GOT3 (cell line): ENCODE measurements at places on chromosomes 1 and 21.

DNA sequence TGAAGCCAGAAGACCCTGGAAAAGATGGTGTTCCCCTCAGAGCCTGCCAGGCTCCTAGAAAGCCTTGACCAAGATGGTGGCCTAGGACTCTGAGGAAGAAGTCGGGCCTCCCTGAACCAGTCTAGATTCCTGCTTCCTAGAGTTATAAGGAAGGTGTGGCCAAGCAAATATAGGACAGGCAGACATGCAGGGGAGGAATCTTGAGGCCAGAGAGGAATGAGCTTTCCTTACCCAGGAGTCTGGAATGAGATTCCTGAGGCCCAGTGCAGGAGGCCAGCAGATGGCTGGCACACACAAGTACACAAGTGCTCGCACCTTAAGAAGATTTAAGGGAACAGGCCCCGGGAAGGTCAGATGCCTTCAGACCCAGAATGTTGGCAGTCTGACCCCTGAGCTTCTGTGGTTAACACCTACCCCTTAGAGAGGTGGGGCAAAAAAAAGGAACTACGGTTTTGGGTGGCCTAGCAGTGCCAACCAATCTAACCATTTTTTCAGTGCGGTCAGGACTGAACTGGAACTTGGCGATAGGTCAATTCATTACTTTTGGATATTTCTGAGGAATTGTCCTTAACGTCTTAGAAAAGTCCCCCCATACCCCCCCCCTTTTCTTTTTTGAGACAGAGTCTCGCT, 73.3 kb downstream of the MDM4 start:
- DNase-seq, result no peak

GRCh38 chr1:84862810-84863251, 30.2 kb downstream of the LPAR3 start:
- DNase-seq, result no peak

- no peak for DNase-seq
Measured at GRCh38 chr1:26784886-26785285, 2.9 kb upstream of the PIGV start.

DNA sequence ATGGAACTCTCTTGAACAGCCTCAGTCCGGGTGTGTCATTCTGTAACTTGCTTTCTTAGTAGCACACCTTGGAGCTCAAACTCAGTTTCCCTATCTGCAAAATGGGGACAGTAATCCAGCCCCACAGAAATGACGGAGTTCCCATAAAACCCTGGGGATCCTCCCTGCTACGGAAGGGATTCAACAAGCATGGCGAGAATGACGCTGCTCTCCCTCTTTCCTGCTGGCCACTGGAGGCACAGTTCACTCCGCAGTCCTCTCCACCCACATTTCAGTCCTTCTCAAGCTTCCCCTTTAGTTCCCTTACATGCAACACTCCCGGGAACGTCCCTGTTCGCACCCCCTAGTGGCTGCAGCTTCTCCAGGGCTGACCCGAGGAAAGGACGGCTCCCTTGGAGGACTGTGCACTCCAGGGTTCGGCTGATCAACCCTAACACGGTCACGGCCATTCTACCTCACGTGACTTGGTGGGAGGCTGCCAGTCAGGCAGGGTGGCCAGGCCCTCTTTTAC, 20.6 kb downstream of the RUNX3 start:
- DNase-seq, result no peak

- DNase-seq, result no peak
Measured at GRCh38 chr1:228863776-228864175, 128.5 kb downstream of the RHOU start.

- no peak for DNase-seq
Measured at GRCh38 chr1:102578804-102579203, 529.5 kb downstream of the COL11A1 start.

GRCh38 chr1:240790856-240791255, 178.9 kb upstream of the GREM2 start:
- no peak for DNase-seq
